WTC11 (cell line): ENCODE measurements at places on chromosomes 5 and 9.

DNA sequence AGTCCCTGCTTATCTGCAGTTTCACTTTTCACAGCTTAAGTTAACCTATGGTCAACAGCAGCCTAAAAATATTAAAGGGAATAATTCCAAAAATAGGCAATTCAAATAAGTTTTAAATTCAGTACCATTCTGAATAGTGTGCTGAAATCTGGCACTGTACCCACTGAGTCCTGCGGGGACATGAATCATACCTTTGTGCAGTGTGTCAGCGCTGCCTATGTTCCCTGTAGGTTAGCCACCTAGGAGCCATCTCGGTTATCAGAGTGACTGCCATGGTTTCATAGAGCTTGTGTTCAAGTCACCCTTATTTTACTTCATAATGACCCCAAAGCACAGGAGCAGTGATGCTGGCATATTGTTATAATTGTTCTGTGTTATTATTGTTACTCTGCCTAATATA lies 139.9 kb downstream of the GPBP1 start:
- DNase-seq: no peak

DNA sequence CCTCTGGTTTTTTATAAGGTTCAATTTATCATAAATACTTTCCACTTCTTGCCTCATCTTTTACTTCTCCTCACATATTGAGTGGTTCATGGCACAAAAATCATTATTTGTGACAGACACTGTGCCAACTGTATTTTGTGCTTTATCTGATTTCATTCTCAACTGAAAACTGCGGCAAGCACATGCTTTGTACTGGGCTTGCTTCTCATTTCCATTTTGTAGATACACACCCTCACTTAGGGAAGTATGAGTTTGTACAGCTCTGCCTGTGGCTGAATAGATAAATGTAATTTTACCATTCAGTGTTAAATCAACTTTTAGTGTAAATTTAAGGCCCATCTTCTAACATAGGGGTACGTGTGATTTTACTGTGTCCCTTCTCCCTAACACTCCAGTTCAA lies 83.6 kb downstream of the ANXA2R start:
- no peak for DNase-seq

GRCh38 chr5:56066931-56067450 lies 72.2 kb upstream of the IL6ST start:
- no peak for DNase-seq

DNA sequence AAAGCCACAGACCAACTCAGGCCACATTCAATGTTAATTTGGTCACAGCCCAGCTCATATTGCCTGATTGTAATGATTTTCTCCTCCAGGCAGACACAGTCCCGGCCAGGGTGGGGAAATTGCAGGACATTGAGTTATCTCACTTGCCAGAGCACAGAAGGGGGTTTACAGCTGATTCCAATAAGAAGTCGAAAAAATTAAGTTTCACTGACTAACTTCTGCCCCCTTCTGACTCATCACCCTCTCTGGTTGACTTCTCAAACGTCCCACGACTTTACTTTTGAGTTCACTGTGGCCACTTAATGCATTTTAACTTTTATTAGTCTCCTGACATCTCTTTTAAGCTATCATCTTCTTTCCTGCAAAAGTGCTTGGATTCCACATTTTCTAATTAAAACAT lies 321.4 kb upstream of the WWC1 start:
- DNase-seq: no peak
